GM12878 (cell line): ENCODE measurements at places on chromosomes 4 and X.

DNA sequence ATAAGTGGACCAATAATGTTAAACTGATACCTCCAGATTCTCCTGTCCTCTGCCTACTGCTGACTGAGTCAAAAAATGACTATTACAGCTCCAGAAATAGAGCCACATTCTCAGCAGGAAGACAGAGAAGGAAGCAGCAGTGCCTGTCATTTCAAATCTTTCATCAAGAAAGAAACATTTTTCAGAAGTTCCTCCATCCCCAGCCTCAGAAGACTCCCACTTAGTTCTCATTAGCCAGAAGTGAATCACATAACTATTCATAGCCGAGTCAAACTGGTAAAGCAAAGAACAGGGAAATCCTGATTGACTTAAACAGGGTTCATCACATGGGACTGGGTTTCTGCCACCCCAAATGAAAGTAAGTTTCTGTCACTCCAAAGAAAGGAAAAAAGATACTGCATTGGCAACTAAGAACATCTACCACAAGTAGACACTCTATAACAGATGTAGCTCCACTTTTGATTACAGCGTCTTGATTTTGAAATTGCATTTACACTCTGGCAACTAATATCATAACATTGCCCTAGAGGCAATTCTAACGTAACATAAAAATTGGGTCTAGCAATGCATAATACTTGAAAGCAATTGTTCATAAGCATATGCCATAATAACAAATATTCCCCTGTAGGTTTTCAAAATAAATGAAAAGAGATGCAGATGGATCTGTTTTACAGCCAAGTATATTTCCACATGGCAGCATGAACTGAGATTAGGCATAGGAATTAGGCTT, 599.8 kb downstream of the GALNTL6 start:
- DNase-seq, result no peak

- no peak for DNase-seq
Measured at GRCh38 chrX:10629905-10630304, 9.5 kb upstream of the MID1 start.

DNA sequence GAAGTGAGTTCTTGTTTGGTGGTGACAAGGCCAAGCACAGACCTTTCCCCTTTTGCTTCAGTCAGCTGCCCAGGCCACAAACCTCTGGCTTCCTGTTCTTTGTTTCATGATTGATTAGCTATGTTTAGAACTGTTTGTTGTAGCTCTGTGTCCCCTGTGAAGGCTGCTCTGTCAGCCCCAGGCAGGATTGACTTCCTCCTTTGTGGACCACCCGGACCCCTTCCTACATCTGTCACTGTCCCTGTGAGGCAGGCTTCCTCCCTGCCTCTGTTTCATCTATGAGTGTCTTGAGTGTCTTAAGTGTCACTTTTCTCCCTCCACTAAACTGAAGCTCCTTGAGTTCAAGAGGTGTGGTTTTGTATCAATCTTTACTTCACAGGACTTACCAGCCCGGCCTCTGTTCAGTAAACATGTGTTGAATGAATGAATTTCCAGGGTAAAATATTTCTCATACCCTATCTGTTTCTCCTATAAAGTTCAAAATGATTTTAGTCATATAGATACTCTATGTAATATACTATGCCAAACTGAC, 83.5 kb downstream of the ZNF674 start:
- peak; percentile 20 for DNase-seq

GRCh38 chr4:41360921-41361793, 104.4 kb downstream of the UCHL1 start:
- no peak for DNase-seq

GRCh38 chrX:31200430-31200829, 128.6 kb upstream of the FTHL17 start:
- no peak for DNase-seq

DNA sequence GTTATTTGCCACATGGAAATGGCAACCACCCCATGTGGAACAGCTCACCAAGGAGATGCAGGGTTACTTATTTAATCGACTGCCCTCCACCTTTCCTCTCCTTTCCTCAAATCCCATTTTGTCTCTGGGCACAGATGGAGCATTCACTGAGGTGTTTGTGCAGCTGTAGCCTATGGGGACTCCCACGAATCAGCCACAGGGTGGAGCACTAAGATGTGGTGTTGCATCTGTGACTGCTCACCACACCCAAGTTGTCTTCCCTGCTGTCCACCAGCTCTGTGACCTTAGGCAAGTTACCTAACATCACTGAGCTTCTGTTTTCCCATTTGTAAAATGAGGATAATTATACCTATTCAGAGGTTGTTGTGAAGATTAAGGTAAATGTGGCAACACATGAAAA, 252.4 kb upstream of the CPEB2 start:
- no peak for DNase-seq
